ENCODE measurements at places on chromosomes 7 and 10.

DNA sequence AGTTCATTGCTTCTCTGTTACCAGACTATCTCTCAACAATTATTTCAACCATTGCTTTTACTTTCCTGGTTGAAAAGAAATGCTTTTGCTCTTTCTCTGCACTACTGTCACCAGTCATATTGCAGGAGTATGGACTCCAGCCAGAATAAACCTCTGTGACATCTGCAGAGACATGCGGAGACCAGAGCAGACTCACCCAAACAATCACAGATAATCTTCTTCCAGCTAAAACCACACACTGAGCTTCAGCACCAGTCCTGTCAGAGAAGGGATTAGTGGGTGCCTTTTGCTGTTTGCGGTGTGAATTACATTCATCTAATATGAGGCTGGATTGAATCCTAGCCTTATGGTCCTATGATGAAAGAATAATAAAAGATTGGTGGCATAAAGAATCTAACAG, 258.6 kb downstream of the CNTNAP2 start:
- no peak for DNase-seq

- no peak for DNase-seq
Measured at GRCh38 chr7:55365205-55365674, at the start of gene LANCL2. Gene LANCL2 (plus strand): TSS chr7:55365337. CDS start chr7:55366026, 689 bp downstream.

DNA sequence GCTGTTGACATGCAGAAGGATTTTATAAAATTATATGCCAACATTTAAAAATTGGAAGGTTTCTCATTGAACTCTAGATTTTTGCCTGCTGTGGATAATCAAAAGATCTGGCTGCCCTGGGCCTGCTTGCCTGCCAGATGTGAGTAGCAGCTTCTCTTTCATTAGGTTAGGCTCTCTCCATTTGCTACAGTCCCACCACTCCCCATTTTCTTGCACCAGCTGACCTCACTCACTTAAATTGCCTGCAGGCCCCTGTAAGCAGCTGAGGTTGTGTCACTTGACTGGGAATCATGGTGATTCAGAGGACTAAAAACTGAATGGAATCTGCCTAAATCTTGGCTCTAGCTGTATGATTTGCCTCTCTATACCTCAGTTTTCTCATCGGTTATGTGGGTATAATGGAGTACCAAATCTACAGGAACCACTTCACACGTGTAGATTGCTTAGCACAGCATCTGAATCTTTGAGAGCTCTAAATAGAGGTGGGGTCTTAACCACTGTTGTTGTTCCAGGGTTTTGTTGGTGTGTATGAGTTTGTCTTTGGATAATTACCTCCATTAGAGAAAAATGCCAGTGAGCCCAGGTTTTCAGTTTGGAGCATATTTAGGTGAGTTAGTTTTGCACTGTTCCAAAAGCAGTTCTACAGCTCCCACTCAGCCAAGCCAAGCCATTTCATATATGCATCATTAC, 18.6 kb upstream of the RAPGEF5 start:
- DNase-seq = no peak

DNA sequence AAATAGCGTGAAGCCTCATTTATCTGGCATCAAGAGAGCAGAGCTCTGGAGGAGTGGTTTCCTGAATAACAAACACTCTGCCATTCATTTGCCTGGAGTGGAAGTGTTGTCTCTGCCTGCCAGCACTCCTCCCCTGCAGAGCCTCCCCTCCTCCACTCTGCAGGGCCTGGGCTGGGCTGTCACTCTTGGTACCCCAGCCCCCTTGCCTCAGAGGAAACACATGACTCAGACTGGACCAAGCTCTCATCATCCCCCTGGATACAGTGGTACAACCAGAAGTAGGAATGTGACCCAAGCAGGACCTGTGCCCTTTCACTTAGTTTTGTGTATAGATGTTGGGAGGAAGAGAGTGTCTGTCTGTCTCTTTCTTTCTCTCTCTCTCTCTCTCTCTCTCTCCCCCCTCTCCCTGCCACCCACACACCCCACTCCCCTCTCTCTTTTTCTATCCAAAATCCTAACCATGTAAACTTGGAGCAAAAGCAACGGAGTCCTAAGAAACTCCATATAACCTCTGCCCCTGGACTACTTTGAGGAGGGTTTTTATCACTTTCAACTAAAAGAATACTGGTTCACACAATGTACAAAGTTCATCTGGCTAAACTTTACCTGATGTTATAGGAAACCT, 43.9 kb downstream of the DOCK4 start:
- no peak for DNase-seq

DNA sequence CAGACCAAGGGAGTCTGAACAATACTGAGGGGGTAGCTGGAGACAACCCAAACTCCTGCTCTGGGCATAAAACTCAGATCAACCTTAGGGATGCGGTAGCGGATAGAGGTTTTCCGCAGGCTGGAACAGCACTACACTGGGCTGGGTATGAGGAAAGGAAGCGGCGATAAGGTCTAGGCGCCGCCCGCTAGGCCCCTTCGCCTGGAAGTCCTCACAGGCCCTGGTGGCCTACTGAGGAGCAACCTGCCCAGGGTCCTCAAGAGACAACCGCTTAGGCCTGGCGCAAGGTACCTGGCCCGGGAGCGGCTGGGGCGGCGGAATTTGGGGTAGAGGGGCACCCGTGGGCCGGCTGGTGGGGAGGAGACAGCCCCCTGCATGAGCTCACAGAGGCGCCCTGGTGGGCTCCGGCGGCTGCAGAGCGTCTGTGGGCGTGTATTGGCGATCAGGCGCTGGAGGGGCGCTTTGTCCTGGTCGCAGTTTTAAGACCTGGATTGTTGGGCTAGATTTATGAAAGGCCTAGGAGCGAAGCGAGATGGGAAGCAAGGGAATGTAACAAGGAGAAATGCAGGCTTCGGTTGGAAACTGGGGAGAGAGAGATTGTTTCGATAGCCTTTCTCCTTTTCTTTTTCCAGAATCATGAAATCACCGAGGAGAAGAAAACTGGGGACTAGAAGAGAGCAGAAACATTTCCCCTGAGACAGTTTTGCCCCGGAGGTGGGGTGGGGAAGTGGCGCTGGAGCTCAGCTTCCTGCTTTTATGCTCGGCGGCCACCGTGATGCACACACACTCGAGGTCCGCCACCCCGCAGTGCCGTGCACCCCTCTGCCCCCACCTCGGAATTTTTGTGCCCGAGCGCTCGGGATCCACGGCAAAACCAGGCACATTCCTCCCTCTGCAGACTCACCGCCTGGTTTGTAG, 2.4 kb upstream of the NKX2-3 start:
- DNase-seq = no peak

DNA sequence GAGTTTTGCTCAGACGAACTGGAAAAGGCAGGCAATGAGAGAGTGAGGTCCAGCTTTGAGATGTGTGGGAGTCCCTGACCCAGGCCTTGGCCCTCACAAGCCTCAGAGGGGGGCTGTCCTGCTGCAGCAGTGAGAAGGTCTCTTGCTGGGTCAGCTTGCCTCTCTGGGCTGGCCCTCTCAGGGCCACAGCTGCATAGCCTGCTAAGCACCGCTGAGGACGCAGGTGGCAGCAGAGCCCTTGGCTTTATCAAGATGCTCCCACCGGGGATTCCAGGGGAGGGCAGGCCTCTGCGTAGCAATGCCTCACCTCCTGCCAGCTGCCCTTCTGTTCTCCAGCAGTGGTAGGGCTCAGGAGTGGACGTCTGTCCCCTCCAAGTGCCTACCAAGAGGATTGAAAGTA, 128.7 kb downstream of the COBL start:
- no peak for DNase-seq

Measured in stimulated activated CD4-positive, alpha-beta T cell treated with anti-CD3 and anti-CD28 coated beads, Interleukin-15, amount 100 ng/mL, for 48 hours (primary cell).